ENCODE measurements at places on chromosomes 4 and X.

DNA sequence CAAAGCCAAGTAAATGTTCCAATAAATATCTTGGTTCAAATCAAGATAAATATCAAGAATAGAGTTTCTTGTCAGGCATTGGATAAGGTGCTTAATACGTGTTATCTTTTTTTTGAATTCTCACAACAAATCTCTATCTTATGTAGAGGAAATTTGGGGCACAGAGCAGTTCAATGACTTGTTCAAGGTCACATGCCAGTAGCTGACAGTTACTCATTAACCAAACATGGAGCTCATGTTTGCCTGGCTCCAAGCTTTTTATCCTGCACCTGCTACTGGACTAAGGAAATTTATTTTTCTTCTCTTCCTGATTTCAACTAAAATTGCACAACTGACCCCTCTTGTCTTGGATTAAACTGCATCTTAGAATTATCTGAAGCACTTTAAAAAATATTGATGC, 76.3 kb downstream of the ATP10D start:
- DNase-seq, result no peak

GRCh38 chrX:97668126-97668525, 784.4 kb downstream of the RPA4 start:
- DNase-seq, result no peak

DNA sequence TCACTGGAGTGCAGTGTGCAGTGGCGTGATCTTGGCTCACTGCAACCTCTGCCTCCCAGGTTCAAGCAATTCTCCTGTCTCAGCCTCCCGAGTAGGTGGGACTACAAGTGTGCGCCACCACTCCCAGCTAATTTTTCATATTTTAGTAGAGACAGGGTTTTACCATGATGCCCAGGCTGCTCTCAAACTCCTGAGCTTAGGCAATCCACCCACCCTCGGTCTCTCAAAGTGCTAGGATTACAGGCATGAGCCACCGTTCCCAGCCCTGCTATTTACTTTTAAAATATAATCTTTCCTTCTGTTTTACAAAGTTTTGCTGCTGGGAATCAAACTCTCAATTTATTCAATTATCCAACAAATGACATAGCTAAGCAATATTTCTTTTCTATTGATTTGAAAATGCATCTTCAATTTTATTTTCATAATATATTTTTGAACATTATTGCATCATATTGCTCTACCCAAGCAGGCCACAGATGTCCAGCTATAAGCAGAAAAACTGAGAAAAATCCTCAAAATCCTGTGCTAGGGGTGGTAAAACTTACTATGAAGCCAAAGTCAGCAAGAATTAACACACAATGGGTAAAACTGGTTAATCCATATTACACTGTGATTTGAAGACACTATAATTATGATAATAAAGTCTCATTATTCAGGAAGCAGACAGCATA, 5.2 kb downstream of the TIFA start:
- DNase-seq, result no peak

DNA sequence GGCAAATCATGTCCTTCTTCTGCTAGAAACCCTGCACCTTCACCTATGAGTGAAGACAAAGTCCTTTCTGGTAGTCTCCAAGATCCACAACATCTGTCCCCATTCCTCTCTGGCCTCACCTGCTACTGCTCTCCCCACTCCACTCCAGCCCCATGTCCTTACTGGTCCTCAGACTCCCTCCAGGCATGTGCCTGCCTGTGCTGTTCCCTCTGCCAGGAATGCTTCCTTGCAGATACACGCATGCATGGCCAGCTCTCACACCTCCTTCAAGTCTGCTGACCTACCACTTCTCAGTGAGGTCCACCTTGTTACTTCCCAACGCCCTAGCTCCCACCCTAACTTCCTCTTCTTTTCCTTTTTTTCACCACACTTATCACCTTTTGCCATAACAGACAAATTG, 18.1 kb downstream of the HMGB2 start:
- no peak for DNase-seq

DNA sequence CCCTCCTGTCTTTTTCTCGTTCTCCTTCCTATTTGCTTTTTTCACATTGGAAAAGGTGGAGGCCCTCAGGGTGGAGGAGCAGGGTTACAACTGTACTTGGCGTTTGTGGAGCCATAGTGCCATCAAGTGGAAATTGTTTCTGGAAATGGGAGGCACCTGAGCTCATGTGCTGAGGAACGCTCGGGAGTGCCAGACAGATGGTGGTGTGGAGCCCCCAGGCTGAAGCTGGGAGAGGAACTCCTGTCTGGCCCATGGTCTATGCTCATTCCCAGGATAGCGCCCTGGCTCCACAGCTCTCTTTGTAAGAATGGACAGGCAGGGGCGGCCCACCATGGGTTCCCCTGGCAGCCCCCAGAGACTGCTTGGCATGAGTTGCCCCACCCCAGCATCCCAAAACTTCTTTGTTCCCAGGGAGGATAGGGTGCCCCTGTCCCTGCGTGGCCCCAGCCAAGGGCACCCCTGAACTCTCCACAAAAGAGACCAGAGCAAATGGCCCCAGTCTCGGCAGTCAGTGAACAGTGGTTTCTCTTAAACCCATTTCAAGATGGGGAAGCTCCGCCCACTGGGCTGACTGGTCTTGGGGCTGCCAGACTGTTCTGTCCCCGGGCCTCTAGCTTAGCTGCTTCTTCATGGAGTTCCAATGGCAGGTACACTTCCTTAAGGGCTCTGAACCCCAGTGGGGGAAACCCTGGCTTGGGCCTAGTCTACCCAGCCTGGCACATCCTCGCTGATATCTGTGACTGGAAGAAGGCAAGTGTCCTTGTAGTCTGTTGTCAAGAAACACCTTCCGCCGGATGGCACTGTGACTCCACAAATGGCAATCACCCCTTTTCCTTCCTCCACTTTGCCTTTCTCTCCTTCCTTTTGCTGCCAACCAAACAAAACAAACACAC, 70.1 kb downstream of the NBDY start:
- no peak for DNase-seq

- DNase-seq, result no peak
Measured at GRCh38 chr4:20512033-20512792, 188.0 kb upstream of the PACRGL start.

GRCh38 chrX:20729416-20729815, 462.7 kb upstream of the RPS6KA3 start:
- DNase-seq, result no peak

DNA sequence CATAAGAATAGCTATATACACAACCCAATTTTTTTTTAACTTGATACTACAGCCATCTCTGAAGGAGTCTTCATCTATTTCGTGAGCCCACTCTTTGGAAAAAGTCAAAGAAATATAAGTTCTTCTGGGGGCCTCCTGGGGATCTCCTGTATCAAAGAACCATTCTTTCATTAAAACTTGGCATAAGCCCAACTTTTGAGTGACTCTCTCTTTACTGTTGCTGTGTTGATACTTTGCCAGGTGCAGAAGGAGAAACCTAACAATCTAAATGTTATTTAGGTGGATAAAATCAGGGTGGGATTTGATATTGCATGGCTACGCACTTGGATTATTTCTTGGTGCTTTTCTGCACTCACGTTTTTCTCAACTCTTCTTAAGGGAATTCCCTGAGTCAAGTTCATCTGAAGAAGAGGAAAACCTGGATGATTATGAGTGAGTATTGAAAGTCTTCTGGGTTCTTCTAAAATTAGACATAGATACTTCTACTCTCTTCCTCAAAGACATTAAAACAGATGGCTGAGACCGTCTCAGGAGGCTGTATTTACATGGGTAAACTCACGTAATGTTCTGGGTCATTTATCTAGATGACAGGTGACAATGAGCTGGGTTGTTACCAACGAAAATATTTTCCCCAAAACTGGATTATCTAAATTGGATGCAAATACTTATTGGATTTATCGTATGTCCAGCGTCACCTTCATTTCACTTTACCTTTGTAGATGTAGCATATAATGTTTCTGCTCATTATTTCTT, 25.2 kb downstream of the BMX start:
- DNase-seq, result no peak

GRCh38 chr4:26964994-26965393, 104.4 kb downstream of the STIM2 start:
- DNase-seq, result no peak

Measured in stimulated activated CD4-positive, alpha-beta T cell treated with anti-CD3 and anti-CD28 coated beads, Interleukin-1b, Interleukin-23, amount 100 ng/mL, for 48 hours (primary cell).